ENCODE measurements at places on chromosomes 5 and 9.

GRCh38 chr9:93902051-93902779 lies 52.9 kb downstream of the BARX1 start:
- no peak for DNase-seq

- no peak for DNase-seq
Observed at GRCh38 chr5:36392818-36393217, 91.1 kb upstream of the RANBP3L start.

DNA sequence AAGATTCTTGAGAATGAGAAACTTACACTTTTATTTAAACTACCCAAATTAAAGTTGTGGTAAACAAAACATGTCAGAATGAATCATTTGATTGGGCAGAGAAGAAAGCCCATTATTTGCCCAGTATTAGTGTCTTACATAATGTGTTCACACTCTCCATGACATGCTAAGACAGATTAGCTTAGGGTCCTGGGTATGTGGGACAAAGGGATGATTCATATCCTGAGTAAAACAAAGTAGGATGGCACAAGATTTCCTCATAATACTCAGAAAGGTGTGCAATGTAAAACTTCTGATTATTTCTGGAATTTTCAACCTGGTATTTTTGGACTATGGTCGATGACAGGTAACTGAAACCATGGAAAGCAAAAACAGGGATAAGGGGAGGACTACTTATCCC lies 183.9 kb upstream of the POU5F2 start:
- no peak for DNase-seq

DNA sequence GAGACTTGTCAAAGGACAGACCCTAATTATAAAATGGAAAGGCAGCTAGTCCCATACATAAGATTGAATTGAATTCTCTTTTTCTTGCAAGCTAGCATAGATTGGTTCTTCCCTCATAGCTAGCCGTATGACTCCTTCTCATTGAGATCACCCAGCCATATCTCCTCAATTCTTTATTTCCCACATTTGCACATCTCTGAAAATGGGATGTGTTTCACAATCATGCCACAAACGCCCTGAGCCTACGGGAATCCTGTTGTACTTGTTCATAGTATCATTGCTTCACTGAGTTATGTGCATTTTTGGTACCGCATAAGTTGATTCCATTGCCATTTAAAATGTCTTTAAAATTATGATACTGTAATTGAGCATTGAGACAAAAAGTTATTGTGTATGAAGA lies 90.5 kb downstream of the PCSK1 start:
- DNase-seq, result no peak

- no peak for DNase-seq
Observed at GRCh38 chr5:123787635-123788034, 275.7 kb downstream of the CSNK1G3 start.

- no peak for DNase-seq
Observed at GRCh38 chr5:56176155-56176798, 56.9 kb downstream of the ANKRD55 start.

GRCh38 chr5:122398016-122398415 lies 86.0 kb downstream of the SNCAIP start:
- no peak for DNase-seq

- DNase-seq, result no peak
Observed at GRCh38 chr5:169838688-169839087, 141.6 kb downstream of the INSYN2B start.

DNA sequence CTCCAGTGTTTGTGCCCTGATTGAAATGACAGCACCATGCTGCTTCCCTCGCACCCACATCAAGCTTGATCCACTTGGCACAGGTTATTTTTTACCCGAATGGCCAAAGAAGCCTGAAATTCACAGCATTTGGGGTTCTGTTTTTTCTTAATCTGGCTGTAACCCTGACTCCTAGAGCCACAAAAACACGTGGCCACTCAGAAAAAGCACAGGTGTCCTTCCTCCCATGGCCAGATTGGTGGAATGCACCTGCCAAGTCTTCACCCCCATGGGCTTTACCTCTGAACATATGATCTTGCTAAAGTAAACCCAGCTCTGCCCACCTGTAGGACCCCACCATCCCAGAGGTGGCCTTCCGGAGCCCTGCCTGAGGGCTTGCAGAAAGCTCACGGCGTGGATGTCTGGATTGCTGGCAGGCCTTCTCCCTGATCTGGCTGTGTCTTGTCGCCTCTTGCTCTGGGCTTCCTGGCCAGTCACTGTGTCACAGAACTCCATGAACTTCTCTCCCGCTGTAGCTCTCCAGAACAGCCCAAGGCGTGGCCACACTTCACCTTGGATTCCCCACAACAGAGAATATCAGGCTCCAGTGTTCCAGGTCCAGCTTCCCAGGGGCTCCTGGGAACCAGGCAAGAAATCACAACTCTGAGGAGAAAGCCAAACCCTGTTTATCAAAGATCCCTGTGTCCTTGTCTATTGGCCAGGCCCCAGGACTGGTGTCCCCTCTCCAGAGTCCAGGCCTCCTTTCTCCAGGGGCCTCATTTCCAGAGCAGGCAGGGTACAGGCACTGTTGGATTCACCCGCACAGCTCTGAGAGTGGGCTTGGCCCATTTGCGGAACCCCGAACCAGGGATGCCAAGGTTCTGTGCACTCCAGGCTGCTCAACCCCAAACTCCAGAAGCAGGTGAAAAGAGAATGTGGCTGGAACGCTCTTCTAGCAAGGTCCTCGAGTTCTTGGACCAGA lies 272.5 kb downstream of the SYK start:
- no peak for DNase-seq

- no peak for DNase-seq
Observed at GRCh38 chr5:81800797-81801196, 49.9 kb upstream of the SSBP2 start.

DNA sequence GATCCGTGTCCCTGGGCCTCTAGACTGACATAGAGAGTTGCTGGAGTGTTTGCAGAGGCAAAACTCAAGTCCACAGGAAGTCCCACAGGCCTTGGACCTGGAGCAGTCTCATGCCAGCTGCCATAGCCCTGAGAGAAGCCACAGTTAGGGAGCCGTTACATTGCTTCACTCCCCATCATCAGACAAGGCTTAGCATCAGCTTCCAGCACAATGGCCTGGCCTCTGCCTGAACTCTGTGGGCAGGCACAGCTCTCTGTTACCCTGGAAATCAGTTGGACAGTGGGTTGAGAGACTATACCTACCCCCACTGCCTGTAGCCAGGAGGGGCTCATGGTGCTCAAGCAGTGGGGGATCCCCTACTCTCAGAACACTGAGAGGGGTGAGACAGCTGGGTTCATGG lies 16.2 kb upstream of the C9orf72 start:
- DNase-seq, result no peak

- DNase-seq, result no peak
Observed at GRCh38 chr9:129457325-129457779, 163.5 kb downstream of the C9orf50 start.

GRCh38 chr5:123512611-123513461 lies 859 bp downstream of the CSNK1G3 start:
- no peak for DNase-seq

DNA sequence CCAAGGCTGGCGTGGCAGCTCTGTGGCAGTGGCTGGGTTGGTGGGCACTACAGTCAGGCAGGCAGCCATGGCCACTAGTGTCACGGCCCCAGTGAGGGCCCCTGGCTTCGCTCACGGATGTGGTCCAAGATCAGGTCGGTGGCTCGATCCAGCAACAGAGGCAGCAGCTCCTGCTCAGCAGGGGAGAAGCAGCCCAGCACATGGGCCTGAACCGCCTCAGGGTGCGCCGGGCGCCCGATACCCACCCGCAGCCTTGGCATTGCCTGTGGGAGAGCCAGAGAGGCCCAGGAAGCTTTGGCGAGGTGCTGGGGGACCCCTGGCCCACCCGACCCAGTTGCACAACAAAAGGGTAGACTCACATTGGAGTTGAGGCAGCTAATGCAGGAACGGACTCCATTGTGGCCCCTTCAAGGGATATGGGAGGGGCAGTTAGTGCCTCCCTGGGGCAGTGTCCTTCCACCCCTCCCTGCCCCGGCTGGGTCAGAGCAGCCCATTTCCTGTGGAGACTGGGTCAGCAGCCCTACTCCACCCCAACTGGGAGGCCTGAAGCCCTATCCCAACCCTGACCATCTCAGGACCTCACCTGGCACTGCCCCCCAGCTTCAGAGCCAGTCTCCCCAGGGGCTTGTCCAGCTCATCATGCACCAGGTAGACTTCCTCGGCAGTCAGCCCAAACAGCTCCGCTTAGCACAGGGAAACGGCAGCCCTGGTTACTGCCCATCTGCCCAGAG lies 1.3 kb downstream of the PTRH1 start:
- no peak for DNase-seq

- no peak for DNase-seq
Observed at GRCh38 chr5:141192110-141192725, at the start of gene PCDHB10. Gene PCDHB10, plus strand, starts transcription at chr5:141192353. Its CDS starts 200 bp downstream, at chr5:141192553.

GRCh38 chr5:91032125-91032524 lies 351.0 kb downstream of the ARRDC3 start:
- DNase-seq, result no peak

DNA sequence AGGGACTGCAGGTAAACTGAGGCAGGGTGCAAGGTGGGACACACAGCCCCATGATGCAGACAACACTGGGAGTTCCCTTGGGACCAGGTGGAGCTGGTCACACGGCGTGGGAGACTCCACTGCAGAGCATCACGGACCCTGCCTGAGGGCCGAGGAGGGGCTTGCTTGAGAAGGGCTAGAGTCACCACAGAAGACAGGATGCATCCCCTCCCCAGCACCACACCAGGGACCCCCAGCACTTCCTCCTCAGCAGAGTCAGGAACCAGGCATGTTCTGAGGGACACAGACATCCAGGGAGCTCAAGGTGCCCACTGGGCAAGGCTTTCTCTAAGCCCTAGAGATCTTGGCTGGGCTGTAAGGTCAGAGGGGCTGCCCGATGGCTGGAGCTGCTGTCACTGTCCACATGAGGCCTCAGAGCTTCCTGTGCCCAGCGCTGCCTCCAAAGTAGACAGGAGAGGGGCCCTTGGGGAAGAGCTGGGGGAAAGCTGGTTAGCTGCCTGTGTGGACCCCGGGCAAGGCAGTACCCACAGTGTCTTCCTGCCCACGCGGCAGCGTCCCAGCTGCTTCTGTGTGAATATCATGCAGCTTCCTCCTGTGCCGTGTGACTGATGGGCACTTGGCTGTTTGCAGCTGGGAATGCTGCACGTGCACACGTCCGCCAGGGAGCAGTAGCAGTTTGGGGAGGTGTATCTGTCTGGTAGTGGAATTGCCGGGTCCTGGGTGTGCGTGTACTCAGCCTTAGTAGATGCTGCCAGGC lies 176.6 kb downstream of the CACNA1B start:
- DNase-seq, result no peak

DNA sequence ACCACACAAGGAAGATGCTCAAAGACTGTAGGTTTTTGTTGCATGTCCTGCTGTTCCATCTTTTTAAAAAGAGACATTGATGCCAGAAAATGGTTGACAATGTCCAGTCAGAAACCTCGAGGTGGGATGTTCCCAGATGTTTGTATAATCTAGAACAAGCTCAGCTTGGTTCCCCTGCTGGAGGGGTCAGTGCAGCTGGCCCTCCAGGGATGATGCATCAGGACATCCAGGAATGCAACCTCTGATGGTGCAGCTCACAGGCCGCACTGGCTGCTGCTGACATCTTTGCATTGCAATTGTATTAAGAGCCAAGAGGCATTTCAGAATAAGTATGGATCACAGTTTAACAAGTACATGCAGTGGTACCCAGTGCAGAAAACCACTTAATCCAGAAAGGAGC lies 122.4 kb downstream of the MED10 start:
- DNase-seq, result no peak

- DNase-seq, result no peak
Observed at GRCh38 chr9:133878402-133878801, 113.7 kb downstream of the VAV2 start.

GRCh38 chr5:170348137-170348633 lies 41.0 kb downstream of the KCNMB1 start:
- no peak for DNase-seq

GRCh38 chr9:131418143-131419025 lies 24.5 kb downstream of the PRRC2B start:
- DNase-seq, result no peak

DNA sequence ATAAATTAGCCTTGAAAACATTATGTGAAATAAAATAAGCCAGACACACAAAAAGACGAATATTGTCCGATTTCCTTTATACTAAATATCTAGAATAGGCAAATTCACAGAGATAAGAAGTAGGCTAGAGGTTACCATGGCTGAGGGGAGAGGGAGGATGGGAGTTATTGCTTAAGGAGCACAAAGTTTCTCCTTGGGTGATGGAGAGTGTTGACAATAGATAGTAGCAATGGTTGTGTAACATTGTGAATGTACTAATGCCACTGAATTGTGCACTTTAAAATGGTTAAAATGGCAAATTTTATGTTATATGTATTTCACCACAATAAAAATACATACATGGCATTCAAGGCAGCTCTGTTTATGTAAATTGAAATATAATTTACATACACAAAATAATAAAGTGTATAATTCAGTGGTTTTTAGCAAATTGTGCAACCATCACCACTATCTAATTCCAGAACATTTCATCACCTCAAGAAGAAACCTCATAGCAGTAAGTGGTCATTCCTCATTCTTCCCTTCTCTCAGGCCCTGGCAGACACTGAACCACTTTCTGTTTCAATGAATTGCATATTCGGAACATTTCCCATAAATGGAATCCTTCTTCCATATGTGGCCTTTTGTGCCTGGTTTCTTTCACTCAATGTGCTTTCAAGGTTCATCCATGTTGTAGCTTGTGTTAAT lies 59.2 kb downstream of the NDST1 start:
- no peak for DNase-seq

- DNase-seq, result no peak
Observed at GRCh38 chr9:119091074-119091473, 278.2 kb downstream of the BRINP1 start.

DNA sequence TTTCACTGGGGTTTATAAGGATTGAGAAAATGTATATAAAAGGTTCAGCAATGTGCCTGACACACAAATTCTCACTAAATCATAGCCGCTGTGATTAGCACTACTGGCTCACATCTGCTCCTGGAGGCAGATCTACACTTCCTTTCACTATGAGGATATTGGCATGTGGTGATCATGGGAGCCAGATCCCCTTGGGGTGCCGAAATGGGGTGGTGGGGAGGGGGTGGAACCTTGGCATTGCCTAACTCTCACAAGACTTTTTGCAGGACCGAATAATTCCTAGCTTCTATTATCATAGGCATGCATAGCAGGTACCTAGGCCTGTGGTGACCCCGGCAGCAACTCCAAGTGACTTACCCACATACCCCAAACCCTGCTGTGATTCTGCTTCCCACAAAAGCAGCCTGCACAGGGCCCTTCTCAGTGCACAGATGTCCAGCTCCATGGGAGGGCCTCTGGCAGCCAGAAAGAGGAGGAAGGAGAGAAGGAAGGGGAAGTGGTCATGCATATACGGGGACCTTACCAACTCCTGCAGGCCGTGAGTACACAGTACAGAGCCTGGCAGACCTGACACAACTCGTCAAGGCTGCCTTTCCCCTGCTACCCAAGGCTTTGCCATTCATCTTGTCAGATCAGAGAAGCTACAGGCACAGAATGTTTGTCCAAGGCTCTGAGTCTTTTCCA lies 61.3 kb upstream of the IQGAP2 start:
- no peak for DNase-seq

- no peak for DNase-seq
Observed at GRCh38 chr5:73497497-73498056, 665 bp upstream of the BTF3 start.

DNA sequence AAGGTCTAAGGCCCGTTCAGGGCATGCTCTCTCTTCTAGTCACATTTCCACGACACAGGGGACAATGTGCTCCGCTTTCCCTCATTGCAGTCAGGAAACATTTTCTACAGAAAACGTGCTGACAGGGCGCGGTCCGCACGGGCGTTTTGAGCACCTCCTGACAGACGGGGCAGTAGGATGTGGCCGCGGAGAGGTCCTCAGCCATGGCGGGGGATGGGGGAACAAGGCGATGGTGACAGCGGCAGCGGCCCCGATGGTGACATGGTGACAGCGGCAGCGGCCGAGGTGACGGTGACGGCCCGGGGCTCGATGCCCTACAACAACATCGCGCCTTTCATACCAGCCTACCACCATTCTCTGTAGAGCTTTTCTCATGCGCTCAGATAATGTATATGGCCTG lies 4.1 kb downstream of the PLPP1 start:
- DNase-seq, result no peak
